Left forelimb (tissue), 1 donor: ENCODE measurements at places on chromosomes 12 and 14.

GRCh38 chr12:39990122-39991101 is 115.5 kb downstream of the SLC2A13 start:
- DNase-seq, result no peak

DNA sequence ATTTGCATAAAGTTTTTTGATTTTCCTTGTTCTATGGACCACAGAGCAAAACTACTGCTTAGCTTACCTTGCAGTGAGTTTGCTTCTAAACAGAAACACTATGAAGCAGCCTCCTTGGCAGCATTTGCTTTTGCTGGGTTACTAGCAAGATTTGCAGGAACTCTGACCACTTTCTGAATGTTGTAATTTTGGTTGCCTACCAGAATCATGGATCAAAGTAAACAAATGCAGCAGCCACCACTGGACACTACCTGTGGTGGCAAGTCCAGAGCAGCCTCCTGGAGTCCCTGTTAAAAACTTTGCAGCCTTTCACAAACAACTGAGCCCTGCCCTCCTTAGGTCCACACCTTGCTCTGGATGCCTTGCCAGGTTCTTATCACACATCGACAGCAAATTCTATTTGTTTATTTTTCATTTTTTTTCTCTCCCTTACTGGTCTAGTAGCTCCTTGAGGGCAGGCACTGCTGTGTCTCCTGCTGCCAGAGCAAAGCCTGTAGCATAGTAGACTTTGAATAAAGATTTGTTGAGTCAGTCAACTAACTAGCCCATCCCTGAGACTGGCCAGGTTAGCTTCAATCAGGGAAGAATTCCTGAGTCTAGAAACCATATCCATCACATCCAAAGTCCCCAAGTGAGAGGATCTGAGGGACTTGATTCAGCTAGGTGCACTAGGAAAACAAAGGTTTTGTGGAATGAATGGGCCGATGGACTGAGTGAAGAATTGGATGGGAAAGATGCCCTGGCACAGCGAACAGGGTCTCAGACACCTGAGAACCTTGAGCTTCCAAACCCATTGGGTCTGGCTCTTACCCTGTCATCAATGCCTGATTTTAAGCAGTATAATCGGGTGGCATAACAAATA is 5.7 kb downstream of the TTC6 start:
- DNase-seq, result no peak

DNA sequence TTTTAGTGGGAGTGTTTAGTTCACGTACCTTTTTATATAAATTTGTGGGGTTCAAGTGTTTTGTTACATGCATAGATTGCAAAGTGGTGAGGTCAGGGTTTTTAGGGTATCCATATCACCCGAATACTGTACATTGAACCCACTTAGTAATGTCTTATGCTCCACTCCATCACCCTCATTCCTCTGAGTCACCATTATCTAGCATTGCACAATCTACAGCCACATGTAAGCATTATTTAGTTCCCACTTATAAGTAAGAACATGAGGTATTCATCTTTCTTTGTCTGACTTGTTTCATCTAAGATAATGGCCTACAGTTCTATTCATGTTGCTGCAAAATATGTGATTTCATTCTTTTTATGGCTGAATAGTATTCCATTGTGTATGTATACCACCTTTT is 583.7 kb upstream of the LRFN5 start:
- no peak for DNase-seq

- no peak for DNase-seq
Observed at GRCh38 chr14:51725061-51725460, 73.4 kb downstream of the FRMD6 start.

DNA sequence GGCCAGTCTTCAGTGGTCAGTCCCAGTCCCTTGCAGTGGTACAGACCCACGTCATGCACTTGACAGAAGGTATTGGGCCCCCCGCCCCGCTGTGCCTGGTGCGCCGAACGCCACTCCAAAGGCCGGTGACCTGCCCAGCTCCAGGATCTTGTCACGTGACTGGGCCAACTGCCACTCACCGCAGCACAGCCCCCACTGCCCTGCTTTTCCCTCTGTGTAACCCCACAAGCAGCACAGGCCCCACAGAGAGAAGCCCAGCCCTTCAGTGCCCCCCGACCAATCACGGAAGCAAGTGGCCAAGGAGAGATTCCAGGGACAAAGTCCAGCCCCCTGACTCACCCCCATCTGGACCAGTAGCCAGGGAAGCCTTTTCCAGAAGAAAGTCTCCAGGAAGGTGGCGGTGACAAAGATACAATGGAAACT is 498 bp downstream of the GPR132 start:
- peak; percentile 62 for DNase-seq

DNA sequence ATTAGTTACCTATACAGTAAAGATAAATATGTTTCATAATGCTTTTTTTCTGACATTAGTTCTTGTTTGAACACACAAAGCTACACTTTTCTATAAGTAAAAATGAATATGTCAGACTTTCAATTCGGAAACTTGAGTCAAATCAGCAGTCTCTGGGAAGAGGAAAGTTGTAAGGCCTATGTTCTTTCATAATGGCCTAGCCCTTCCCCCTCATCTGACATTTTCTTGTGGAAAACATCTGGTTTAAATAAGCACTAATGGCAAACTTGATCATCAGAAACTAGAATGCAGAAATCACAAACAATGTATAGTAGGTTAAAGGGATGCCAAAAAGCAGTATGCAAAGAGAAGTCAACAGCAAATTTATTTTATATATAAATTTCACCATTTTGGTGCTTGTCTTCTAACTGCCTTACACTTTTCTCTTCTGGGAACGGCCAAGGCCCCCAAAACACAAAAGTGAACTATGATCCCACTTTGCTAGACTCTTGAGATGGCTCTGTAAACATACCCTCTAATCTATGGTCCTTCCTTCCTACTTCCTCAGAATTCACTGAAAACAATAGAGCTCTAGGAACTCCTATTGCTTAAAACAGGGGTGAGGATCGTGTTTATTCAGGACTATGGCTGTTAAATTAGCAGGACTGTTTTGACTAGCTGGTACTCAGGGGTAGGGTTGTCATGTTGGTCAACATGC is 444.1 kb downstream of the RAD51B start:
- DNase-seq, result no peak
